H4 (cell line): ENCODE measurements at places on chromosomes 1 and 21. TPM values are rescaled to one million over a fixed set of nuclear protein-coding genes. Genes with fewer than 3 reads are reported as not detected.

Gene VCAM1
- total RNA-seq = 38.4 and 54.9 TPM in 2 replicates

Gene ILDR2
- 5.9 and 7.0 TPM in 2 replicates for total RNA-seq

GRCh38 chr1:208209896-208210589 lies 34.1 kb downstream of the PLXNA2 start:
- DNase-seq = no peak

DNA sequence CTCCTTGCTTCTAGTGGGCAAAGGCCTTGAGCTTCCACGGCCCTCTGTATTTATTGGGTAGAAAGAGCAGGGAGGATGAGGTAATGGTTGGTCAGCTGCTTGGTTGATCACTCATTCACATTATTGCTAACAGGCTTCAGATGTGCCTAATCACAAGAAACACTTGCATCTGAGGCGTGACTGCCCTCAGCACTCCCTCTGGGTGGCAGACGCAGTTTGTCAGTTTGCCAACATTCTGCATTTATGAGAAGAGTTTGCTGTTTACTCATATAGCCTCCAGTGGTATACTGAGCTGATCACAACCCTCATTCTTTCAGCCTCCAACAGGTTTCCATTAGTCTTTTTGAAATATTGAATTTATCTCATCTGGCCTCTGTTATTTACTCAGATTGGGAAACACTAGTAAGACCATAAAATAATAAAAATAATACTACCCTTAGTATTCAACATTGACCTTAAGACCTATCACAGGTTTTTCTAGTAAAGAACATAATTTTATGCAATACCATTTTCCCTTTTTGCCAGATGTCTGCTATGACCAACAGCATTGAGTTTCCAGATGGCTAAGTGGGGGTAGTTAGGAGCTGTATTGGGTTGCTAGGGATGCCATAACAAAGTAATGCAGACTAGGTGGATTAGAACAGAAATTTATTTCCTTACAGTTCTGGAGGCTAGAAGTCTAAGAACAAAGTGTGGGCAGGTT lies 53.3 kb downstream of the PTGFR start:
- DNase-seq = no peak

DNA sequence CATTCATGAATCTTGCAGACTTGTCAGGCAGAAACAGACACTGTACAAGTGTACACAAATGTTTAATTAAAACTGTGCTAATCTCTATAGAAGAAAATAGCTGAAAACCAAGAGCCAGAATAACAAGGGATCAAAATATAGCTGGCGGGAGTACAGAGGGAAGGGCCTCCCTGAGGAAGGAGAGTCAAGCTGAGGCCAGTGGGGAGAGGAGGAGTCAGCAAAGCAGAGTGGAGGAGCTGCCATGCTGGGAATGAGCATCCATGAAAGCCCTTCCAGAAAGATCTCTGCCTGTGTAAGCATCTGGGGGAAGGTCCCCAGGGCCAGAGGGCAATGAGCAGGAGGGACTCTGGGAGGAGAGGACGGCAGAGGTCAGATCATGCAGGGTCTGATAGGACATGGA lies 15.1 kb downstream of the SLAMF8 start:
- DNase-seq = no peak

DNA sequence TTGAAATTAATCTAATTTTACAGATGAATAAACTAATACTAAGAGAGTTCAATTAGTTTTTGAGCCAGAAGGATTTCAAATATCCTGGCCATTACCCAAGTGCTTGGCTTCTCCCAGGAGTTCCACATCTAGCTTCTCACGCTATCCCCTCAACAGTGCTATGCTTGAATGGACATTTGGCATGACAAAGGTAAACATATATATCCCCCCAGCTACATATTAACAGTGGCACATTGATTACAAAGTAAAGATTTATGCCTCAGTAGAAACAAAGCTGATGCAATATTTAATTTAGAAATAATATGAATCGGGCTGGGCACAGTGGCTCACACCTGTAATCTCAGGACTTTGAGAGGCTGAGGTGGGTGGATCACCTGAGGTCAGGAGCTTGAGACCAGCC lies 434.6 kb upstream of the PRMT6 start:
- DNase-seq = no peak
